ENCODE measurements at places on chromosomes 4 and X.

GRCh38 chr4:53431052-53431451 lies 53.6 kb downstream of the FIP1L1 start:
- no peak for DNase-seq

DNA sequence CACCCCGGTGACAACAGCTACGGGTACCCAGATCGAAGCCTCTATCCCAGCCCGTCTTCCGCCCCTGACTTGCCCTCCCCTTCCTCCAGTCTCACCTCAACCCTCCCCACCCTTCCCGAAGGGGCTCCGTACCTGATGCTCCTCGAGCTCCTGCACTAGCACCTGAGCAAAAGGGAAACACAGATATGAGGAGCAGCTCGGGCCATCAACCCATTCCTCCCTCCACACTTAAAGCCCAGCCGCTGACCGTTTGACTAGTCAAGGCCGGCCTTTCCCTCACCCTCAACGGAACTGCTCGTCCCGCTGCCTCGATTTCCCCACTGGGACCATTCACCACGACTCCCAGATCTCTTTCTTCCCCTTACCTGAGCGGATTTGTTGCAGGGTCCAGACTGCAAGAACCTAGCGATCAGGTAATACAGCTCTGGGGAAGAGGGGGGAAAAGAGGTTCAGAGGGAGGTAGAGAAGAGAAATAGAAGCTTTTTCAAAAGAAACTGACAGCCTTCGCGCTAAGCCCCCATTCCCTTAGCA lies 731 bp downstream of the BRWD3 start:
- no peak for DNase-seq

DNA sequence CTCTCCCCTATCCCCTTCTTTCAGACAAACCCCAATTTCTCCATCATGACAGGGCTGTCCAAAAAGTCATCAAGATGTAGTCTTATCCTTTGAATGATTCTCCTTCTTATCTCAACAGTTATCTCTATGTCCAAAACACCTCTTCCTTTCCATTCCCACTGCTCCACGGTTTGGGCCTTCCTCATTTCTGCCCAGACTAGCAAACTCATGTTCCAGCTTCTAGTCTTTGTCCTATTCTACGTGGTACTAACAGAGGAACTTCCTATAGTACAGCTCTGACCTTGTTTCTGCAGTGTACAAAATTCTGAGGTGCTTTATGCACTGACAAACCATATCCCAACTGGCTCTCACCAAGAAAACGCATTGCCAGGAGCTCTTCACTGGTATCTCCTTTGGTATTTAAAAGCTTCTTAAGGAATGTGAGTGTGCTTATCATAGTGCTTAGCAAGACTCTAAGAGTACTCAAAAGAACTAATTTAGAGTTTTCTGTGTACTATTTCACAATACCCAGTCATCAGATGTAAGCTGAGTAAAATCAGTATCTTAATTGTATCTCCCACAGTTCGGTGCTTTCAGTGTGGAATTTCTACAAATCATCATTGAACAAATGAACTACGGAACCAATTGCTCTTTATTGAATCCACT lies 65.5 kb downstream of the MAML3 start:
- no peak for DNase-seq

DNA sequence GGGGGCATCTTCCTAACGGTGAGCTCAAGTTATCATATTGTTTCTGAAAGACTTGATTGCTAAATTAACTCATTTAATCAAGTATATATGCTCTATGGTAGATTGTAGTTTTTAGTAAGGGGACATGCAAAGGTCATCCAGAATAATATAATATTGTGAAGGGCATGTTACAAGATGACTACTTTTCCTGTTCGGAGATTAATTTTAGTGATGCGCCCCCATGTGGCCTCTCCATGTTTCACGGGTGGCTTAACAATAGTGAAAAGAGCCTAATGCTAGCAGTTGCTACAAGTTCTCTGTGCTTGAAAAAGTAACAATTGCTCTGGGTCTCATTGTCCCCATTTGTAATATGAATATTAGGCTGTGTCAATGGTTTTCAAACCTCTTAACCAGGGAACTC lies 12.2 kb downstream of the SMPX start:
- DNase-seq, result peak; percentile 19

GRCh38 chr4:113179091-113179490 lies 129.6 kb downstream of the ANK2 start:
- DNase-seq, result no peak

DNA sequence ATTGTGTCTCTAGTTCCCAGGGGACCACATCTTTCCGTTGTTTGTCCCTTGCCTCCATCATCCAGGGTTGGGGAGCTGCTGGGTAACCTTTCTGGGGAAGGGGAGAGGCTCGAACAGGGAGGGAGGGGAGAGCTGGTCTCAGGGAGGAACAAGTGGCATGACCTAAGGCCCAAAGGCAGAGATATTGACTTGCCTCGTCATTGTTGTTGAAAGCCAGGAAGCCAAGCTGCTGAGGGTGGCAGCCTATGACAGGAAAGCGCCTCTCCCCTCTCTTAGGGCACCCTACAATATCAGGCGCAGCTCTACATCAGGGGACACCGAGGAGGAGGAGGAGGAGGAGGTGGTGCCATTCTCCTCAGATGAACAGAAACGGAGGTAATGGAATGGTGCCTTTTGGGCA lies 20.8 kb downstream of the ZNF185 start:
- DNase-seq, result no peak

DNA sequence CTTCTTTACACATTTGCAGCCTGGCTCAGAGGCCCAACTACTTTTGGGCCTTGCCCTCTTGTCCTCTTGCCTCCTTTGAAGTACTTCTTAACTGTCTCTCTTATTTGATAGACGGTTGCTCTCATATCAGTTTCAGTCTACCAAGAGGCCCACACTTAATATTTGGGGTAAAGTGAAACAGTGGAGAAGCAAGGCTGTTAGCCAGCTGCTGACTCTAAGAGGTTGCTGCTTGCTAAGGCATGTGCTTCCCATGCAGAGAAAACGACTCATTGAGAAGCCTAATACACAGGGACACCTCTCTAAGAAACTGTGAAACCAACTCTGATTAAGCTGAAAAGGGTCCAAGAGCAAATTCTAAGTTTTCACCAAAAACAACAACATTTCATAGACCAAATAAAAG lies 94.6 kb downstream of the PPP3CA start:
- no peak for DNase-seq

- DNase-seq, result no peak
Measured at GRCh38 chr4:169025184-169025583, 15.1 kb upstream of the CBR4 start.

DNA sequence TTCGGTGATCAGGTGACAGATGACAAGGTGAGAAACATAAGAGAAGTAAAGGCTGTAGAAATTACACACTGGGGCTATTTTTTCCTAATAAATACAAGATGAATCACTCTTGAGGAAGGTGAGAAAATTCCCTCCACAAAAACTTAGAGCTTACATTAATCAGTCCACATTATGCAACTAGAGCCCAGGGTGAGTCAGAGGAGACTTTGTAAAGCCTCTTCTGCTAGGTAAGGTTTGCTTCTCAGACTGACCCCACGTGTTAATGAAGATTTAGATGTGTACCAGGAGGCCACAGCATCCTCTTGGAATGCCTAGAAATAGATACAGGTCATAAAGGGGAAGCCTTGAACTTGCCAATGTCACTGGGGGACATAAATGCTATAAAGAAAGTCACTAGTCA lies 396.0 kb upstream of the SMIM31 start:
- DNase-seq, result no peak

DNA sequence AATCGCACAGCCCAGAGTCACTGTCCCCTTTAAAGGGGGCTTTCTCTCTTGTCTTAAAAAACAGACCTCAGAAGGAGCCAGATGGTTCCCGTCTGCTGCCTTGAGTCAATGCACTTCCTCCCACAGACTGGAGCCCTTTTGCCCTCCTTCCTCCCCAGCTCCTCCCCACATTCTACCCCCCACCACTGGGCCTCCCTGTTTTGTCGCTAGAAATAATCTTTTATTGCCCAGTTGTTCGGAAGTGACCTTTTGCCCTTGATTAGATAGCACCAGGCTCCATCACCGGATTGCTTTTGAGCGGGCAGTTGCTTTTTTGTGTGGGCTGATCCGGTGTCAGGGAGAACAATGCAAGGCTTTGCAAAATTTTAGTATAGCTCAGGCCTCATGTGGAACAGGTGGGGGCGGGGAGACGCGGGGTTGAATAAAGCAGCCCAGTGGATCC lies 47.7 kb downstream of the SPRY1 start:
- DNase-seq, result no peak

GRCh38 chr4:25950461-25951389 lies 36.7 kb downstream of the SMIM20 start:
- no peak for DNase-seq

All from stimulated activated CD4-positive, alpha-beta T cell treated with anti-CD3 and anti-CD28 coated beads, TNF-alpha, amount 100 ng/mL, for 1 hour (primary cell).